ENCODE measurements at places on chromosomes 2 and 18.

GRCh38 chr2:212618636-212619035 is 80.0 kb upstream of the ERBB4 start:
- no peak for DNase-seq

DNA sequence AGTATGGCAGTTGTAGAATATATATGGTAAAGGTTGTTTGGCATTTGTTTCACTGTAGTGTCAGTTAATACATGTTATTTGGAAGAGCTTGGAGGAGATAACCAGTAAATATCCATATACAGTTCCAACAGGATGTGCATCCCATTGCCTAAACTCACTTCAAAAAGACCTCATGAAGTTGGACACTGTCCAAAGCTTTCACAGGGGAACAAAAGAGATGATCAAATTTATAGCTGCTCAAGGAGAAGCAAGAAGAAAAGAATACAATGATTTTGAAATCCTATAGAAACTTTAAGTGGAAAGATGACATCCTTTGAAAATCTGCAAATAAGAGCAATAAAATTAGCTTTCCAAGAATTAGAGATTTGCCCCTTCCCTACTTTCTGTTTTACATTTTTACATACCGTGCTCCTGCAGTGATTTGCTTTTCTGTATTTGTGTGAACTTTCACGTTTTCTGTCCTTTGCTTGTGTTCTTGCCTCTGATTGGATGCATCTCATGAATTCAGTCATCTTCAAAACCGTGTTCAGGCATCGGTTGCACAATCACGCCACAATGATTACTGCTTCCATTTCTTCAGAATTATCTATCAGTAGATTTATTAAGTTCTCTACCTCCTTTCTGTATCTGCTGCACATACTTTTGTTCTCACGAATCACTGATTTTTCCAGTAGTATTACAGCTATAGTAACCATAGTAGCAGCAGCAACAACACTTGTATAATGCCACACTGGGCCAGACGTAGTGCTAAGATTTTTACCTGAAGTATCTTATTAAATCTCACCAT is 83.8 kb downstream of the PARD3B start:
- no peak for DNase-seq

DNA sequence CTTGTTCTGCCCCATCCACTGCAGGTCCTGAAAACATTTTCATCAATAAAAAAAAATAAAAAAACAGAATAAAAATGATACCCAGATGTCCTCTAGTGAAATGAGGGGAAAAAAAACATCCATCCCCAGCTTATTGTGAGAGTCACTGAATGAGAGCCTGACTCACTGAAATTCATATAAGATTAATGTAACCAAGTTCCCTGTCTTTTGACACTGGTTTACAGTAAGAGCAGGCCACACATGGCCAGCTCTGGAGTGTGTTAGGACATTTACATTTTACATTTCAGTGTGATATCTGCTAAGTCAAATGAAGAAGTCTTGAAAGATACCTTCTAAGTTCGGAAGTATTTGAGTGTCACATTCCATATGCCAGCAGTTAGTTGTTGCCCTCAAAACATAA is 21.1 kb upstream of the IL18R1 start:
- no peak for DNase-seq

DNA sequence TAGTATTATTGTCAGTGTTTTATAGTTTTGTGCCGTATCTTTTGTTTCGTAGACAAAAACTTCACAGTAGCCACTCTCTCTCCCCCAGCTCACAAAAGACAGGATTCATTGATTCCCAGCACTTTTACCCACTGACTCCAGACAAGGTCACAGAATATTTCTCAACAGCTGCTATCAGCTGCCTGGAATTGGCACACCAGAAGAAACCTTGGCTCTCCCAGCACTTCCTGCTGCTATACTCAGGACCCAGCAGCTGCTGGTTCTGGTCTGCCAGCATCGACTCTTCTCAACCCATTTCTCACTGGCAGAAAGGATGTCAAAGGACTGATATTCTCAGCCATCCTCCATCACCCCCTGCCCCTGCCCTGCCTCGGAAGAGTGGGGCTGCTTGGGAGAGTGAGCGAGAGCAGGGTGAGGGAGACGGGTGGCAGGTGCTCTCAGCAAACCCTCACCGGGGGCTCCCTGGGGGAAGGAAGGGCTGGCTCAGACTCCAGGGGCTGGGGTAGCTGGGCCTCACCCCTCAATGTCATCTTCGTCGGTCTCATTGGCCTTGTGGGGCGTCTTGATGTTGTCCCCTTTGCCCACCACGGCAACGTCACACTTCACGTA is 6.1 kb upstream of the OTOF start:
- DNase-seq: no peak

DNA sequence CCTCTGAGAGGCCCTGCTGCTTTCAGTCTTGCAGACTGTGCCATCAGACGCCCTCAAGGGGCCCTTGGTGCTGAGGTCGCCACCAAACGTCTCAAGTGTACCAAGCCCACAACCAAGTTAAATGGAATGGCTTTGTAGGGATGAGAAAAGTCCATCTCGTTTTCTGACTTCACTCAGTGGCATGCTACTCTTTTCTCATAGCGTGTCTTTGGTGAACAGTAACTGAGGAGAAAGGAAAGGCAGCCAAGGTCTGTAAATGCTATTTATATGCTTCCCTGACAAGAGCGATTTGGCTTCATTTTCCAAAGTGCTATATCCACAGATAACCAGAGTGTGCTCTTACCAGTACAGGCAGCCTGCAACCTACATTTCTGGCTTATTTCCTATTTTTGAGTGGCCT is 123.0 kb downstream of the MTX2 start:
- DNase-seq: no peak

DNA sequence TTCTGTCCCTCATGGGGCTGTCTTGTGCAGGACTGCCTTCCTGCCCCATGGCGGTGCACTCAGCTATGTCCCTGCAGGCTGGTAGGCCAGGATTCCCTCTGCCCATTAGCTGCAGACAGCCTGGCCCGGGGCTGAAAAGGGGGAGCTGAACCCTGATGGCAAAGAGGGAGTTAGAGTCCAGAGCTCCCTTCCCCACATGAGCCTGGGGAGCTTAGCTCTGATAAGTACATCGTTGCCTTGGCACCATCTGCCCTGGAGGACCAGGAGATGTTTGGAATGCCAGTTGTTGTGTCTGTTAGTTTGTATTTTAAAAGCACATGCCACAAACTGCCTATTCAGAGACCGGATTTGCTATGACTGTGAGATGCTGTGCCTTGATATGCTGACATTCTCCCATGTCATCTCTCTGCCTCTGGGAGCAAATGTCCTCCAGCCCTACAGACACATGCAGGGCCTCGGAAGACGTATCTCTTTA is 65.1 kb upstream of the AFF3 start:
- no peak for DNase-seq

GRCh38 chr2:234961784-234962183 is 10.0 kb downstream of the SH3BP4 start:
- no peak for DNase-seq

GRCh38 chr2:114040826-114041225 is 150.9 kb downstream of the ACTR3 start:
- DNase-seq: no peak

- no peak for DNase-seq
Observed at GRCh38 chr18:47970664-47971531, 40.4 kb upstream of the SMAD2 start.

DNA sequence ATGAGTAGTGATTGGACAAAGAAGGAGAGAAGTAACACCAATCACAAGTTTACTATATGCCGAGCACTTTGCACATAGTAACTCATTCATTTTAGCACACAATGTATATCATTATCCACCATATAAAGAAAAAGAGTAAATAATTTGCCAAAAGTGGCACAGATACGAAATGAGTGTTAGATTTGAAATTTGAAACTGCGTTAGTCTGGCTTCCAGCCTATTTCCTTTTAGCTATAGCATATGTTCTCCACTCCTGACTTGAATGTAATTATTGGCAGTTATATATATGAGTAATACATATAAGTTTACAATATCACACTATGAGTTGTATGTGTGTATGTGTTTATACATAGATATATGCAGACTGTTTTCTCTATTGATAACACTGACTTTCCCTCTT is 98.6 kb downstream of the NOL4 start:
- no peak for DNase-seq

- no peak for DNase-seq
Observed at GRCh38 chr18:13179566-13180113, 38.9 kb upstream of the LDLRAD4 start.

DNA sequence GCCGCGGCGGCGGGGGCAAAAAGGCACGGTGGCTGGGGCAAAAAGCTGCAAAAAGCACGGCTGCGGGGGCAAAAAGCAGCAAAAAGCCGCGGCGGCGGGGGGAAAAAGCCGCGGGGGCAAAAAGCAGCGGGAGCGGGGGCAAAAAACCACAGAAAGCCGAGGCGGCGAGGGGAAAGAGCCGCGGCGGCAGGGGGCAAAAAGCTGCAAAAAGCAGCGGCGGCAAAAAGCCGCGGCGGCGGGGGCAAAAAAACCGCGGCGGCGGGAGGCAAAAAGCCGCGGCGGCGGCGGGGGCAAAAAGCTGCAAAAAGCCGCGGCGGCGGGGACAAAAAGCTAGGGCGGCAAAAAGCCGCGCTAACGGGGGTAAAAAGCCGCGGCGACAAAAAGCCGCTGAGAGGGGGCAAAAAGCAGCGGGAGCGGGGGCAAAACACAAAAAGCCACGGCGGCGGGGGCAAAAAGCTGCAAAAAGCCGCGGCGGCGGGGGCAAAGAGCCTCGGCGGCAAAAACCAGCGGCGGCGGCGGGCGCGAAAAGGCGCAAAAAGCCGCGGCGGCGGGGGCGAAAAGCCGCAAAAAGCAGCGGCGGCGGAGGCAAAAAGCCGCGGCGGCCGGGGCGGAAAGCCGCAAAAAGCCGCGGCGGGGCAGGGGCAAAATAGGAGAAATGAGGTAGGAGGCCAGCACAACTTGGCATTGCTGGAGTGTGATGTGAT is 123.4 kb downstream of the ANKRD30BL start:
- no peak for DNase-seq

- no peak for DNase-seq
Observed at GRCh38 chr2:210561475-210561874, 5.1 kb downstream of the CPS1 start.

DNA sequence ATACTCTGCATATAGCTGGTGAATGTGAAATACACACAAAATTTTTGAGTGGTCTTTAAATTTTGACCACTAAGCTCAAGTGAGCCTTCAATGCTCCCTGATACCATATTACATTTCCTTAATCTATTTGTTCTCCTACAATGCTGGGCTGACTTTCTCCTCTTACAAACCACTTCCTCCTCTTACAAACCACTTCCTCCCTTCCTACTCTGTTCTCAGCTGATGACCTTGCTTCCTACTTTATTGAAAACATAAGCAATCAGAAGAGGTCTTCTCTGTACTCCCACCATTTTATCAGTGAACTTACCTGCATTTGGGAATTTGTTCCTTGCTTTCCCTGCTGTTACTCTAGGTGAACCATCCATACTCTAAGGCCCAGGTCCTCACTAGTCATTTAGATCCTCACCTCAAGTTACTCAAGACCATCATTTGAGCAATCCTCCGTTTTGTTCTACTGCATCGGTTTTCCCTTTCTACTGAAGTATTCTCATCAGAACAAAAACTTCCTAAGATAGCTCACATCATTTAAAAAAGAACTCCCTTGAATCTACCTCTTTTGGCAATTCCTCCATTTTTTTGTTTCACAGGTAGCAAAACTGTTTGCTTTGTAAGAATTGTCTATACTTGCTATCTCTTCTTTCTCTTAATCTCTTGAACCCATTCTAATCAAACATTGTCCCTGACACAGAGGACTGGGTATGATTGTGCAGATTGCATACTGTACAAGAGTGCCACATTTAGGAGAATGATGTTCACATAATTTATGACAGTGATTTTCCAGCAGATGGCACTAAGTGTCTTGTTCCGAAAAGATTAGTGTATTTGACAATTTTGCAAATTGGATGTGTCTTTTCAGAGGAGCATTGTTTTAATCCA is 96.5 kb downstream of the EPB41L5 start:
- DNase-seq: no peak

DNA sequence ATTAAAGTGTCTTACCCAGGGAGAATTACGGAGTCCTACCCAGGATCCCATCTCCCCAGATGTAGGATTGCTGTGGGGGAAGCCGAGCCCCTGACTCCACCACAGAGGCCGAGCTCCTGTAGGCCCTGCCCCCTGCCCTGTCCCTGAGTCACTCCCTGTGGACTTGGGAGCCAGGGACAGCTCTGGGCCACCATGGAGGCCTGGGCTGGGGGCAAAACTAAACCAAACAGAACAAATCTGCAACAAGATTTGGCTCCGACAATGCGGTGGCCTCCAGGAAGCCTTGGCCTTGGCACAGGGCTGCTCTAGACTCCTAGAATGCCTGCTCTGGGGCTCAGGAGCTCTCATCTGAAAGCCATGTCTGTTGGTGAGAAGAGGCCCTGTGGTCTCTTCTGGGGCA is 99.3 kb upstream of the PXDN start:
- no peak for DNase-seq

DNA sequence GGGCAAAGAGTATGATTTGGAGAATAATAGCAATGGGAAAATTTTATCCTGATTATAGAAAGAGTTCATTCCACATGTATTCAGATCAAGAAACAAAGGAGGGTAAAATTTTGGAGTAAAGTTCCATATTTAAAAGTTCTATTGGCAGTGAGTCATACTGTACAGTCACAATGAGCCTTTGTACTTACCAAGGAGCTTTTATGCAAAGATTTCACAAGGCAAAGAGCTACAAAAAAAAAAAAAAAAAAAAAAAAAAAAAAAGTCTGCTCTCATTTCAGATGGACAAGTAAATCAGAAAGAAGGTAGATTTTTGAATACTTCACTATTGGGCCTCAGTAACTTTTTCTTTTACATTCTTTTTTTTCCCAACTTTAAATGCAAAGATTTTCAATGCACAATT is 1802.2 kb upstream of the PIK3C3 start:
- no peak for DNase-seq

- no peak for DNase-seq
Observed at GRCh38 chr2:85959185-85959584, 70.4 kb upstream of the ST3GAL5 start.

DNA sequence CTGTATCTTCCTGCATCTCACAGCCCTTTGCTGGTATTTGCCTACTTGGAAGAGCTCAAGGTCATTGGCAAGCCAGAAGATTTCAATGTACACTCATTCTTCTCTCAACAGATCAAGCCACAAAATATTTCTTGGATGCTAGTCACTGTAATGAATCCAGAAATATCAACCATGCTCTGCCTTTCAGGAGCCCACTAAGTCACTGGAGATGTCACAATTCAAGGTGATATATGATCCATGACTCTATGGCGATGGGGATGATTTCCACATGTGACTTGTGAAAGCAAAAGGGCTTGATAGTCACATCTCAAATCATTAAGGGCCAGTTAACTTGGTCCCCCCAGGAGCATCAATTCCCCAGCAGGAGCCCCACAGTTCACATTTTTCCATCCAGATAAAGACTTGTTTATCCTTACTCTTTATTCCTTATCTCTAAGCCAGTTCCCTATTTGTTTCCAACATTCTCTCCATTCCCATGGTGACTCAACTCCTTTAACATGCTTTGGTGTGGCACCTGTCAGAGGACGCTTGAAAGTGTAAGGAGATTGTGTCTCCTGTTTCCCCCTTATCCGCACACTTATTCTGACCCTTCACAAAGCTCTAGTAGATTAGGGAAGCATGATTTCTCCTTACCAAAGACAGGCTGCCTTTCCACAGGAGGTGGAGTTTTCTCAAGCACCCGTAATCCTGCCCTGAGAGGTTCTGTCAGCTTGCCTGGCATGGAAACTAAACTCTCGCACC is 15.8 kb downstream of the PKDCC start:
- DNase-seq: no peak

GRCh38 chr2:120904830-120905234 is 169.2 kb downstream of the GLI2 start:
- no peak for DNase-seq

GRCh38 chr2:210548878-210549384 is 7.5 kb upstream of the CPS1 start:
- no peak for DNase-seq

All from stimulated activated CD8-positive, alpha-beta memory T cell treated with anti-CD3 and anti-CD28 coated beads, Interleukin-15, amount 100 ng/mL, for 1 hour (primary cell).